ENCODE measurements at places on chromosomes 1 and 21.

- no peak for DNase-seq
Observed at GRCh38 chr1:27235827-27236226, 1.4 kb downstream of the WDTC1 start.

DNA sequence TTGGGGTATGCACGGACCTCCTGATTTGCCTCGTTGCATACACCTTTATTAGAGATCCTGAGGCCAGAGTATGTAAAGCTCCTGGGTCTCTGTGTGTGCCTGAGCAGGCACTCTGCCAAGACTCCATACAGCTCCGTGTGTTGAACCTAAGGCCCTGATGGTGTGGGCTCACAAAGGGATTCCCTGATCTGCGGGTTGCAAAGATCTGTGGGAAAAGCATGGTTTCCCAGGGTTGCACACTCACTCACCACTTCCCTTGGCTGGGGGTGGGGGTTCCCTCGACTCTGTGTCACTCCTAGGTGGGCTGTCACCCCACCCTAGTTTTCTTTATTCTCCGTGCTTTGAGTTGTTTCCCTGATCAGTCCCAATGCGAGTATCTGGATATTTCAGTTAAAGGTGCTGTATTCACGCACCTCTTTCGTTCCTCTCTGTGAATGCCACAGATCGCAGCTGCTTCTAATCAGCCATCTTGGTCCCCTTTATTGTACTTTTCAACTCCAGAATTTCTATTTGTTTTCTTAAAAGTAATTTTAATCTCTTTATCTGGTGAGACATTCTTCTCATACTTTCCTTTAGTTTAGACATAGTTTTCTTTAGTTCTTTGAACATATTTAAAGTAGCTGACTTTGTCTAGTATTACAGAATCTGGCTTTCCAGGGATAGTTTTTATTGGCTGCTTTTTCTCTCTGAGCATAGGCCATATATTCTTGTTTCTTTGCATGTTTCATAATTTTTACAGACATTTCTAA lies 39.0 kb upstream of the F3 start:
- DNase-seq = no peak

DNA sequence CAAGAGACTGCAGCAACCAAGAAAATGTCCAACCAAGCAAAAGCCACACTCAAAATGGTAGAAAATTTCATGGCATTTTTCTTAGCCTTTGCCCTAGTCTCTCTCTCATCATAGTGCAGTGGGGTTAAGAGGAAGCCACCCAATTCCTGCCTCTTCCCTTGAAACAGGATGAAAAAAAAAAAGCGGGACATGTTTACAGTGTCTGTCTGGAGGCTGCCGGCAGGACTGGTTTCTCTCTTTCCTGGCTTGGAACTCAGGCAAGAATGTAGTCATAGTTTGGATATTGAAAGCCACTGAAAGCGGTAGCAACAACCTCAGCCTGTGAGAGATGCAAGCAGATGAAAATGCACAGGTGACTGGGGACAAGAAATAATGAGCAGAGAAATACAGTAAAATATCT lies 13.3 kb upstream of the TNFSF18 start:
- no peak for DNase-seq

GRCh38 chr1:47814612-47815395 lies 182.4 kb downstream of the TRABD2B start:
- DNase-seq = no peak

- DNase-seq = no peak
Observed at GRCh38 chr1:157566484-157567300, 14.4 kb upstream of the FCRL5 start.

DNA sequence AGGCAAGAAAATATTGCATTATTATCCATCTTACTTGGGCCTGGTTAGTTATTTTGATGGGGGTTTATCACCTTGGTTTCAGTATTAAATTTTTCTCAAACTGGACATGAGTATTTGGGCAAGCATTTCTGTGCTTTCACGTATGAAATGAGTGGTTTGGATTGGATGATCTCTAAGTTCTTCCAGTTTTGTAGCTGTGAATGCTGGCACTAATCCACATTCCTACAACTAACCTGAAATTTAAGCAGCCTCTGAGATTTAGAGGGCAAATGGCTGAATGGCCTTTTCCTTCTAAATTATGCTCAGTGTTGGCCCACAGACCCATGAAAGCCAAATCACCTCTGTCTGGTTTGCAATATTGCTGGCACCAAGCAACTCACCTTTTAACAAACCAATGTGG lies 475.0 kb upstream of the B3GALT2 start:
- DNase-seq = no peak

DNA sequence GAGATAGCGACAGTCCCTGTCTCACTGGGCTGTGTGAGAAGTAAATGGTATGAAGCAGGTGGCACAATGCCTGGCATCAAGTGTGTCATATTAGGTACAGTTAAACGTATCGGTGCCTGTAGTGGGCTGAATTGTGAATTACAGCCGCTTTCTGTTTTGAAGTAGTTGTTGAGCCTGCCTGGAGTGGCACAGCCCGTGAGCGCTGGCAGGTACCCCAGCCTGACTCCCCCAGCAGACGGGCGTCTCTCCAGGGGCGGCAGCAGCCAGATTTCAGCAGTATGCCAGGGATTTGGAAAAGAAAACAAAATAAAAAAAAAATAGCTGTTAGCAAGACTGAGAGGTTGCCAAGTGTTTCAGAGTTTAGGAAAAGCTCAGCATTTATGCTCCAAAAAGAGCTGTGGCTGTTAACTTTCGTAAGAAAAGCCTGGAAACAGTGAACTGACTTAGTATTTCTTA lies 26.6 kb upstream of the GPR153 start:
- DNase-seq = no peak

- DNase-seq = no peak
Observed at GRCh38 chr1:43856188-43856587, 77.4 kb upstream of the ARTN start.

DNA sequence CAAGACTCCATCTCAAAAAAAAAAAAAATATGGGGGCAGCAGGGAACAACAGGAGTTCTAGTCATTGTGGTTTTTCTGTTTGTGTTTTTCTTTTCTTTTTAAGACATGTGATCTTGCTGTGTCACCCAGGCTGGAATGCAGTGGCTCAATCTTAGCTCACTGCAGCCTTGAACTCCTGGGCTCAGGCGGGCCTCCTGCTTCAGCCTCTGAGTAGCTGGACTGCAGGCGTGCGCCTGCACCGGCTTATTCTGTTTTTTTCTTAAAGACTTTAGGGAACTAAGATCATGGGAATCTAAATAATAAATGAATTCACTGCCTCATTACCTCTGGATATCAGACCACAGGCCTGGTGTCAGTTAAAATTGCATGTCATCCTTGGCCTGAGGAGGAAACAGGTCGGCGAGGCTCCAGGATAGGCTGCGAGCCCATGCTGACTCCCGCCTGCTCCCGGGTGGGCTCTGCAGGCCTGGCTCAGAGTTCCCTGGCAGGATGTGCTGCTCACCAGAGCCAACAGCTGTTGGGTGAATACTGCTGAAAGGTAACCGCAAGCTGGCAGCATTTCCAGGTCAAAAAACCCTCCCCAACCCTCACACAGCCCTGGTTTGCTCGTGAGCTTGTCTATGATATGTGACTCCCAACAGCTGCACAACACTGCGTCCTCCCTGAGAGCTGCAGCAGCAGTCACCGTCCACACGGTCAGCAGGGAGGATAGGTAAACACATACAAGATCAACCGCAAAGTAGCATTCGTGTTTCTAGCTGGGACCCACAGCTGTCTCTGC lies 58.1 kb downstream of the SCCPDH start:
- no peak for DNase-seq

GRCh38 chr1:151327903-151328674 lies 873 bp upstream of the PI4KB start:
- no peak for DNase-seq

DNA sequence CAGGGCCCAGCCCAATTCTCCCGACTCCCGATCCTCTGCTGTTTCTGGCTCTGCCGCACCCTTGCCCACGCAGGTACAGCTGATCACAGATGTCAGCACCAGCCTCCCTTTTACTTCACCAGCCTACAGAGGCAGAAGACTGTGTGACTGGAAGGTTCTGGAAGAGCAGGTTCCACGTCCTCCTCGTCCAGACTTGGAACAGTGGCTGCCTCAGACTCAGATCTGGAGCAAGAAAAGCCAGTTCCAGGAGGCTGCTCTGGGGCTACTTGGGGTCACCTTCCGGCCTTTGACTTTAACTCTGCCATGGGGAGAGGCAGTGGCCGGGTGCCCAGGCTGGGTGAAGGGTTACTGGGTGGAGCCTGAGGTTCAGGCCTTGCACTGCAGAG lies 16.1 kb upstream of the KLHDC7A start:
- DNase-seq = no peak

DNA sequence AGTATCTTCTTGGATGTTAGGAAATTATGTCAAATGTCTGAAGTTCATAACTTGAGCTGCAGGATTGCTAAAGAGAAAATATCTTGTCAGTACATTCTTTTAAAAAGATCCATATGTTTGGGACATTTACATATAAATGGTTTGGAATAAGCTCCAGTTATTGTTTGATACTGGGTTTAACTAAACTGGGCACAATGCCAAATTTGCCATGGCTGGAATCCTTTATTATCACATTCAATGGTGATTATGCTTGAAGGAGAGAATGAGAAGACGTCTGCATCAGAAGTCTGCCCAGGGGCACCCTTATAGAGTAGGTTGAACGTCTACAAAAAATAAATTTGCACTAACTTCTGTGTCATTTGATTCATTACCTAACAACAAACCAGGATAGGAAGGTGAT lies 652.5 kb downstream of the AMY1C start:
- no peak for DNase-seq

GRCh38 chr1:39695016-39695415 lies 3.8 kb upstream of the HPCAL4 start:
- no peak for DNase-seq

- DNase-seq = no peak
Observed at GRCh38 chr21:24204641-24205040, 1402.6 kb downstream of the MRPL39 start.

- DNase-seq = no peak
Observed at GRCh38 chr1:177933881-177934280, 36.0 kb downstream of the SEC16B start.

- DNase-seq = no peak
Observed at GRCh38 chr1:15213341-15213821, 33.6 kb upstream of the FHAD1 start.

DNA sequence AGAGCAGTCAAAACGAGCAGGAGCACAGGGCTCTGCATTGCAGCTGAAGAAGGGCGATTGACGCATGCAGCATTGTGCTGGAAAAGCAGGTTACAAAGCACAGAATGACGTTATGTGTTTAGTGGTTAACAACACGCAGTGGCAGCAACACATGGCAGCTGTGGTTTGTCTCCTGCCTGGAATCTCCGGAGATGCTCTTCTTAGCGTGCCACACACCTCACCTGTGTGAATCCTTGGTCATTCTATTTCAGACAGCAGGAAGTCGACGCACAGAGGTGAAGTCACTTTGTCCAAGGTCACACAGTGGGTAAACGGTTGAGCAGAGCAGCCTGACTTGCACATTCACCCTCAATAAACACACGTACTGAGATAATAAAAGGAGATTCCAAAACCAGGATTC lies 14.7 kb downstream of the OBSCN start:
- DNase-seq = no peak

GRCh38 chr1:116920211-116920610 lies 10.5 kb downstream of the PTGFRN start:
- DNase-seq = no peak

DNA sequence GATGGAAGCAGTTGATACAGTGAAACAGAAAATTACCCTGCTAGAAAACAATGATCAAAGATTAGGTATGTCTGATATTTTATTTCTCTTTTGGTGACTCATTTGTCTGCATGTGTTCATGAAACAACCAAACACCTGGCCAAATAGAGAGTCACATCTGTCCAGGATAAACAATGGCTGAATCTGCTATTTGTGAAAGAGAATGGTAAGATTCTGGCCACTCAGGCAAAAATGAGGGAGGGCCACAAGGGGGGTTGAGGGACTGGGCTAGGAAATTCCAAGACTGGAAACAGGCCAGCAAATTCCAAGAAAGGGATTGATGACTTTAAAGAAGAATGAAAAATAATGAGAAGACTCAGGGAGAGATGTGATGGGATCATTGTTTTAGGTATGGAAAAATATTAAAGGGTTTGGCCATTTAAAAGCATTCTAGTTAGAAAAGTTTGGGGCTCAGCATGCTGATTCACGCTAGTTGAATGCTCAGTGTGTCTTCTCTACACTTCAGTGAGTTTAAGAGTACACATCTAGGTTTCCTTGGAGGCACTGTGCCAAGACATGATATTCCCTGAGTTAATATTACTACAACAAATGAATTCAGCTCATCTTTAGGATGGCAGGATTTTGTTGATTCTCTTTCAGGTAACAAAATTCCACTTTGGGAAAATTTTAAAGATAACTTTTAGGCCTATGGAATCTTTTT lies 44.9 kb downstream of the TRAF5 start:
- no peak for DNase-seq

DNA sequence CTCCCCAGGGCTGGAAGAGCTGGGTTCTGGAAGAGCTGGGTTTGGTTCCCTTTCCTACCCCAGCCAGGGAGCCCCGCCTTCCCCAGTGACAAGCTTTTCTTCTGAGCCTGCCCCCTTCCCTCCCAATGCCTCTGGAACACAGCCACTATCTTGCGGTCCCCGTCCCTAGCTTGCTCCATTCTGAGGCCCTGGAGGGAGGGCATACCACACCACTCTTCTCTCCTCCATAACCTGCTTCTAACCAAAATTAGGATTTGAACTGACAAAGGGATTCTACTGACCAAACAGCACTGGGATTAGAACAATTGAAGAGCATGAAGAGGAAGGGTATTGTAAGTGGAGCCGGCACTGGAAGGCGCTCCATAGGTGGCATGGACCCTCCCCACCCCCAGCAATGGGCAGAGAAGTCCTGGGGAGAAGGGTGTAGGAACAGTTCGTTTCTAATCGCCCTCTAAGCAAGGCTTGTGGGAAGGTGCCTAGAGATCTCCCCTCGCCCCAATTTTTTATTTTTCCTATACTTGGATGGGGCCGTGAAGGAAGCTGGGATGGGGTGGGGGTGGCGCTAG lies 690 bp downstream of the C1orf216 start:
- no peak for DNase-seq

DNA sequence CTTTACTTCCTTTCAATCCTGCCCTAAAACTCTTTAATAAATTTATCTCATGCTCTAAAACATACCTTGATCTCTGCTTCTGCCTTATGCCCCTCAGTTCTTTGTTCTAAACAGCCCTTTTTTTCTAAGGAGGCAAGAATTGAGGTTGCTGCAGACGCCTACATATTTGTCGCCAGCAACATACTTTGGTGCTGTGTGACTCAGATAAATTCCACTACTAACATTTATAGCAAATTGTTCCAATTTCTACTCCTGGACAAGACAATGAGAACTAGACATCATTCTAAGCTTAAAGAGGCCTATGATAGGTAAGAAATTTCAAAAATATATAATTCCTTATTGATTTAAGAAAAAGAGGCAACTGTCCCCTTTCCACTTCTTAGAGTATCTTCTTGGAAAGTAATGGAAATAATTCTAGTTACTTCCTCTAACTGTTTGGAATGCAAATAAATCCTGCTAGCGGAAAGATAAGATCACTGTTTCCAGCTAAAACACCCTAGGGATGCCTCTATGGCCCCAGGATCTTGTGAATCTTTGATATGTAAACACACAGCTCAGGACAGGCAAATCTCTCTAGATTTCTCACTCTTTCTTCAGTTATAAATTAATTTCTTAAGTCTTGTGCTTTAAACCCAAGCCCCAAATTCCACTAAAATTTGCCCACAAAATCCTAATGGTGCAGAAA lies 869.1 kb downstream of the KCNT2 start:
- no peak for DNase-seq
